Activated naive CD4-positive, alpha-beta T cell treated with anti-CD3 and anti-CD28 coated beads, Interleukin-2, amount 50 U/mL, for 72 hours (primary cell): ENCODE measurements at places on chromosomes 12 and 14. TPM values are rescaled to one million over a fixed set of nuclear protein-coding genes. Genes with fewer than 3 reads are reported as not detected.

Gene LRP1-AS
- not detected for total RNA-seq

Gene P2RX2
- total RNA-seq = not detected

Gene GZMB
- 2,337 TPM for total RNA-seq

Gene TMEM253
- not detected for total RNA-seq

Gene BEST3
- not detected for total RNA-seq

Gene IL22
- 8.4 TPM for total RNA-seq

Gene KICS2
- 13.5 TPM for total RNA-seq
